ENCODE measurements at places on chromosomes 4 and X.

DNA sequence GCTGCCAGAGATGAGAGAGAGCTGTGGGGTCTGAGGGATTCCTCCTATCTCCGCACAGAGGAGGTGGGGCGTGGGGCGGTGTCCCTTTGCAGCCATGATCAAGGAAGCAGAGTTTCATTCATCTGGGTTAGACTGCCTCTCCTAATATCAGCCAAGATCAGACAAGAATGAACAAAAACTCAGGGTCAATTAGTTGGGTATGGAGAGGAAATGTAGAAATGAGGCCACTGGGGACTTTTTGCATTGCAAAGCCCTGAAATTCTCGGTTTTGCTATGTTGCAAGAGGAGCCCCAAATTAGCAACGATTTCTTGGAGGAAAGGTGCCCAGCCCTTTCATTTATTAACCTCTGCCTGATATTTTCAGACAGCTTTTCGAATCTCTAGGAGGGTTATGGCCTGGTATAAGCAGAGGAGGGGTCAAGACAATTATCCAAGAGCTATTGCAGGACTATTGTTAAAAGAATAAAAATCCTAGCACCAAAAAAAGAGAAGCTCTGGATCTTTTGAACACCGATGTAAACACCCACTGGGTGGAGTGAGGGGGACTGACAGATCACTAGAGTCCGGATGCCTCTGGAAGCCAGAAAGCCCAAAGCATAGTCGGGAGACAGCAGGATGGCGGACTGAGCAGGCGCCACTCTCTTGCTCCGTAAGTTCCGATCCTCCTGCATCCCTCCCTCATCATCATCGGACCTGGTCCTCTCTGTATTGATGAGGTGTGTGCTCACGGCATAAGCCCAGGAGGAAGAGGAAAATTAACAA lies 34.4 kb upstream of the ACSL1 start:
- no peak for DNase-seq

- DNase-seq, result no peak
Observed at GRCh38 chr4:147407261-147408045, 73.4 kb upstream of the EDNRA start.

- no peak for DNase-seq
Observed at GRCh38 chrX:139563251-139563650, 32.7 kb downstream of the F9 start.

- no peak for DNase-seq
Observed at GRCh38 chr4:182640932-182641331, 276.3 kb downstream of the DCTD start.

DNA sequence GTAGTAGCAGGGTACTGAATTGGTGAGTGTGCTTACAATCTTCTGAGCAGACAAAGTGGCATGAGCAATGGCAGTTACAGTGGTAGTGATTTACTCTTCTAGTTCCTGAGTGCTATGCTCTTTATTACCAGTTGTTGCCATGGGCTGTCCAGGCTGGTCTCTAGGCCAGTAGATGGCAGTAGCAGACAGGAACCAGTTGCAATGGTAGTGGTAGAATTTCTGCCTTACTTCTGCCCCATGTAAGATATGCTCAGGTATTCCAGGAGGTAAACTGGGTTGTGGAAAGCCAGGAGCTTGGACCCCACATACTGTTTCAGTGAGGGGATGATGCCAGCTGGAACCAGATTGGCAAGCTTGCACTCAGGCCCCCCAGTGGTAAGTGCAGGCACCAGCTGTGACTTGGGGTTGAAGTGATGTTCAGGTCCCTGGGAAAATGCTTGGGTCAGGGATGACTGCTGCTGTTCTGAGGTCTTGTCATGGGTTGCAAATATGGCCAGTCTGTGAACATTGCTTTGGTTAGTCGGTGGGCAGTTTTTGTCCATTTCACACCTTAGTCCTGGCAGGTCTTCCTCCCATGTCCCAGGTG lies 63.0 kb upstream of the ZXDB start:
- no peak for DNase-seq

DNA sequence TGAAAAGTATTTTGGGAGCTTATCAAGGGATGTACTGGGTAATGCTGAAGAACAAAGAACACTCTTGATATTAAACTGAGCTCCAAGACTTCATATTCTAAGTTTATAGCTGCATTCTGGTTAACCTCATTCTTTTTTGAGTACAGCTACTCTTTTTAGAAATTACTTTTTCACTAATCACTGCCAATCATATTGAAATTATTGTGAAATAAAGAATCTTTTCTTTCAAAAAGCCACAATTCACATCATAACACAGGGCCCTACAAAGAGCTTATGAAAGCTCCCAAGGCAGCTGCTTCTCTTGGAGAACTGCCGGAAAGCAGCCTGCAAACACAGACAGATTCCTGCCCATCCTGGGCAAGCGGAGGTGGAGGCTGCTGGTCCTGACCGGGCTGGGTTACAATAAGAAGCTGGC lies 121.4 kb downstream of the RNF150 start:
- no peak for DNase-seq

GRCh38 chr4:4460759-4461158 lies 73.9 kb downstream of the NSG1 start:
- no peak for DNase-seq

DNA sequence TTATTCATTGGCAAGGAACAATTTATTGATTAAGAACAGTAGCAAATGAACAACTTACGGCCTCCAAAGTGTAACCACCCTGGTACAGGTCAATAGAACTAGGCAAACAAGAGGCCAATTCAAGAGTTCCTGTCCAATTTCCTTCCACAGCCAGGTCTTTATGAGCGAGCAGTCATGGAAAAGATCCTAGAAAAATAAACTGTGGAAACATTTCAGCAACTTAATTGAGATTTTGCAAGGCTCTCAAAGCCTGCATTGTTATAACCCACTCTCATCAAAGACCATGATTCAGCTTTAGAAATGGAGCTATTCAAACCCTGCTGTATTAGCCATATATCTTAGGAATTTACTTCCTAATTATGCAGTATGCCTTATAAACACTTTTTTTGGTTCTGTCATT lies 43.6 kb downstream of the UNC5C start:
- DNase-seq, result no peak

- no peak for DNase-seq
Observed at GRCh38 chr4:112031712-112032328, 113.4 kb upstream of the FAM241A start.

GRCh38 chrX:41314204-41314603 lies 19.8 kb upstream of the DDX3X start:
- no peak for DNase-seq

- no peak for DNase-seq
Observed at GRCh38 chr4:88846206-88846790, 148.7 kb upstream of the NAP1L5 start.

DNA sequence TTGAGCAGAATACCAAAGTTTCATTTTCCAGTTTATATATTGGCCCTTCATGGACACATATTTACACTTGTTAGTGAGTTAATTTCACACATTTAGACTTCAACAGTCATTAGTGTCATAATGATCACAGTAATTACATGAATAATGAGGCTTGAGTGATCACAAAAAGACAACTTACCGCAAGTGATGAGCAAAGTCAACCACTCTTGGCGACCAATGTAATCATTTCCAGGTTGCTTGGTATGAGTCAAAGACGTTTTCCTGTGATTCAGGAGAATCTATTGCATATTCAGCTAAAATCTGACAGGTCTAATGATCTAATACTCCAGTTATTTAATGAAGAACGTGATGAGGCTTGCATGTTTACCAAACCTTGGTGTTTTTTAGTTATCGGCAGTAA lies 407.9 kb upstream of the TENM3 start:
- DNase-seq, result no peak

GRCh38 chr4:2946812-2947600 lies 16.2 kb downstream of the NOP14 start:
- DNase-seq, result no peak

GRCh38 chrX:146451136-146451535 lies 358.4 kb upstream of the CXorf51B start:
- DNase-seq, result no peak

DNA sequence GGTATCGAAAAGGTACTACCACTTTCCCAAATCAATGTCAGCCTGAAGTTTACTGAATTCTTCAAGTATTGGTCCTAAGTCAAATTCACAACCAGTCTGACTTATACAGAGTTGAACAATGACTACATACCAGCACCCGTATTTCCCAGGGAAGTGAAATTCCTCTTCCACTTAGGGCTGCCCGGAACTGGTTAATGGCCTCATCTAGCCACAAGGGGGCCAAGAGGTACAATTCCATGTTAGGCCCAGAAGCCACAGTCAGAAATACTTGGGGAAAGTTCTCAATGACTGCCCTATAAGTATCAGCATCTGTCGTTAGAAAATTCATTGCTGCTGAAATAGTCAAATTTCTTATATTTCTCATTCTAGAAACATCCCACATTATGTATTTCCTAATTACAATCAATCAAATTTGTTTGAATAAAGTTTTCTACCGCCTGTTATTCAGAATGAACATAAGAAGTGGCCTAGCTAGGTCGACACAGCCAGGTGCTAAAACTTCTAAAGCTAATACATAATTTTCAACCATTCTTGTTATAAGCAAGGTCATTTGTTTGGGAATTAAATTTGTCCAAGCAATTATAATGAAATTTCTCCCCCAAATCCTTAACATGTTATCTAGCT lies 5.6 kb upstream of the PCDH7 start:
- DNase-seq, result no peak

DNA sequence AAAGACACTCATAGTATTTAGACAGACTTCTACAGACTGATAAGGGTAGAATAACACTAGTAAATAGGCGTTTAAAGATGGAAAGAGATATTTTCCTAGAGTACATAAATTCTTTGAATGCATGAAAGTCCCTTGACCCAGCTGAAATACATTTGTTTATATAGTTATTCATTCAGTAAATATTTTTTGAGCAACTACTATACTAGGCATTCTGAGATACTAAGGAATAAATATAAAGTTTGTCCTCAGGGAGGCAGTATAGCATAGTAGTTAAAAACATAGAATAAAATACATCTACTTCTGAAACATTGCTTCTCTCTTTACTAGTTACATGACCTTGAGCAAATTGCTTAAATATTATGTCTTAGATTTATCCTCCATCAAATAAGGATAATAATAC lies 27.4 kb downstream of the HMGN5 start:
- DNase-seq, result no peak

All from stimulated activated CD8-positive, alpha-beta memory T cell treated with anti-CD3 and anti-CD28 coated beads, Interleukin-7, amount 100 ng/mL, for 24 hours (primary cell).